ENCODE measurements at places on chromosomes 3 and 15. TPM values are rescaled to one million over a fixed set of nuclear protein-coding genes. Genes with fewer than 3 reads are reported as not detected.

Gene HRH1
- 19.0 TPM for total RNA-seq

Gene MAP1A
- 14.3 TPM for total RNA-seq

Gene MORF4L1
- 465 TPM for total RNA-seq

Gene FOXL2
- not detected for total RNA-seq

DNA sequence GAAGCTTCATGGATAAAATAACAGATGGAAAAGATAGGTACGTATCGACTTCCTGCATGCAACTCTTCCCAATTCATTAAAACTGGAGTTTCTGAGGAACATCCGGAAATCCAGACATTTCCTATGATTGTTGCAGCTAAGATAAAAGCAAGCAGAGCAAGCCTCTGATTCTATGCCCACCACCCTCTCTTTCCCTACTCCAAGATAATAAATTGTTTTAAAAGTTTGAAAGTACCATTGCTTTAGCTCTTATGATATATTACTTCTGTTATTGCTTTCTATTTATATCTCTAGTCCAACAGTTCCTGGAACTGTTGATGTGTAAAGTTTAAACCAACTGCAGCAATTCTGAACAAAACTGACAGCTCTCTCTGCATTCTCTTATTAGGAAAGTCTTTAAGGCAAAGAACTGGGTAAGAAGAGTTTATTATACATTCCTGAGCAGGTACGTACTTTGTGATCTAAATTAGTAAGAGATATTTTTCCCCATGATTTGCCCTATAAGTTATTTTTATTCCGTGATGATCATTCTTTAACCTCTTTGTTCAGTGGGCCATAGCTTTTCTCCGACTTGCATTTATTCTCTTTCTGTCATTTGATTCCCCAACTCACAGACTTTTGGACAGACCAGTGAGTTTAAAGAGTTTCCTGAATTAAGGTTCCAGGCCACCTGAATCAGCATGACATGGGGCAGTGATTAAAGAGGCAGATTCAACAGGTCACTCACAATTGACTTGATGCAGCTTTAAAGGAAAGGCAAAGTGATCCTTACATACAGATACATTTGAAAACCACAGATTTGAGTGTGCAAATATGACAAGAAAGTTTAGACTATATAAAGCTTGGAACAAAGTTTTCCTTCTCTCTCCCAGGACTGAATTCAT is 94.2 kb upstream of the THRB start:
- DNase-seq: no peak

DNA sequence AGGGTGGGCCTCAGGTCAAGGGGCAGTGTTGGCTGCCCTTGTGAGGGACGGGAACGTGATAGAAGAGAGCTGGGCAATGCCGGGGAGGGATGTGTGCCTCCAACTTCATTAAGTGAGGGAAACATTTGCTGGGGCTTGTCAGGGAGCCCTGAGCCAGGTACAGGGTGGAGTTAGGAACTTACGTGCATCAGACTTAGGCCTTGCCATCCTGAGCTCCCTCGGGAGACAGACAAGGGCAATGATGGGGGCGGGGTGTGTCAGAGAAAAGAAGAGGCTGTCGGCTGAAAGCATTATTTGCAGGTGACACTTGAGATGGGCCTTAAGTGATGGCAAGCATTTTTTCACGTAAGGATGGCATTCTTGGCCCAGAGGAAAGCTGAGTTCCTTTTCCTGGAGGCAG is 1.6 kb downstream of the FAM131A start:
- DNase-seq: no peak

DNA sequence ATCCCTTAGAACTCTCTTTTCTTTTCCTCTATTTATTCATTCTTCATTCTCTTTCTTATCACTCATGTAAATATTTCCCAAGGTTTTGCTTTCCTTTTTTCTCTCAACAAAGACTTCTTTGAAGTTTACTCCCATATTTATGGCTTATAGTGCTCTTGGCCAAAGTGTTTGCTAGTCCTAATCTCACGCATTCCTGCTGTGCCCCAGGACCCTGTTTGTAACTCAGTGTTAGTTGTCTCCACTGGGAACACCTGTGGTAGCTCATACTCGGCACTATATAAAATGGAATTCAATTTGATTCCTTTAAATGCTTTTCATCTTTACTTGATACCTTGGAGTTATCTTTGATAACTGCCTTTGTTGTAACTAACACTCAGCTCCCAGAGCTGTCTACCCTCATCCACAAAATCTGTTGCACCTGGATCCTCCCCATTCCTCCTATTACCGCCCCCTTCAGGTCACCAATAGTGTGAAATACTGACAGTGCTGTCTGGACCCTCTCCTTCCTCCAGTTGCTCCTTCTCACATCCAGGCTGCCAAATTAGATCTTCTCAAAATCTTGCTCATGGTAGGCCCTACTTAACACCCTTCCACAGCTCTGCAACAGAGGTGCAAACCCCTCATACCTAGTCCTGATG is 76.8 kb downstream of the TIGIT start:
- DNase-seq: no peak

- DNase-seq: no peak
Observed at GRCh38 chr3:156094391-156094790, 26.0 kb upstream of the KCNAB1 start.

DNA sequence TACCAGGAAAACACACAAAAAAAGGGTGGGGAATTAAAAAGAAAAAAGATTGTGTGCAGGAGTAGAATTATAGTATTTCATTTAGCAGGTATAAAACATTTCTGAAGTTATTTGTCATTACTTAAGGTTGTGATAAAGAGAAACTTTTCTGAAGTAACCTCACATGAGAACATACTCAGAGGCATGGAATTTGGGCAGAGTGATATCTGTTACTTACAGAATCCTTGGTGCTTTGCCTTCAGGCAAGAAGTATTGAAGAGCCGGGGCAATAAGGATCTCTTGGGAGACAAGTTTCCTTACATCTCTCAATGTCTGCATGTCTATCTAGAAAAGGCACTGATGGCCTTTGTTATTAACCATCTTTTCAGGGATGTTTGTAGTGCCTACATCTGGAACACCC is 179.7 kb upstream of the ROBO1 start:
- DNase-seq: no peak

- DNase-seq: no peak
Observed at GRCh38 chr15:75827691-75828090, 15.6 kb upstream of the UBE2Q2 start.

- DNase-seq: peak; percentile 10
Observed at GRCh38 chr3:136142592-136142991, 53.5 kb downstream of the MSL2 start.

GRCh38 chr3:42500909-42501308 is 1.5 kb upstream of the VIPR1 start:
- no peak for DNase-seq

- no peak for DNase-seq
Observed at GRCh38 chr3:196636369-196637349, 2.8 kb upstream of the NRROS start.

DNA sequence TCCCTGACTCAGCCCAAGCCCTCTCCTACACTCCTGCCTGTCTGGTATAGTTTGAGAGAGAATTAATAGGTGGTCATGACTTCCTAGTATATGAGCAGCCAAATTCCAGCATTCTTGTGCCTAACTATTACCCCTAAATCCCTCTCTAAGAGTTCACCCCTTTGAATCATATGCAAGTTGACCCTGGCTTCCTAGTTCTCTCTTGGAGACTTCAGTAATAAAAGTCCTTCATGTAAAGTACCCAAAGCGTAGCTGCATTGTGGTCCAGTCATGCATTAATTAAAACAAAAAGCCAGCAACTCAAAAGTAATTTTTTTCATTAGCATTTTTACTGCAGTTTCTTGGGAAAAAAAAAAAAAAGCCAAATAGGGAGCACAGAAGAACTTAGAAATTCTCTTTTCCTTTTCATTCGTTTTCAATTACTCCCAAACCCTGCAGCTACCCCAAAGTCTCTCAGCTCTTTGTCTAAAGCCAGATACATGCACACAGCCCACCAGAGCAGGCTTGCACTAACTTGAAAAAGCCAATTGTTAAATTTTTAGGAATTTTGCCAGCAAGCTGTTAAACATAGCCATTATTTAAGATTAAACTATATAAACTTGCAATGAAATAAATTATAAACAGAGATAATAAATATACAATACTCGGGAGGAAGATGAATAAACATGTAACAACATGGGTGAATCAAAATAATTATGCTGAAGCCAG is 50.1 kb upstream of the STT3B start:
- no peak for DNase-seq

- no peak for DNase-seq
Observed at GRCh38 chr15:55256281-55257011, 33.2 kb downstream of the RAB27A start.

DNA sequence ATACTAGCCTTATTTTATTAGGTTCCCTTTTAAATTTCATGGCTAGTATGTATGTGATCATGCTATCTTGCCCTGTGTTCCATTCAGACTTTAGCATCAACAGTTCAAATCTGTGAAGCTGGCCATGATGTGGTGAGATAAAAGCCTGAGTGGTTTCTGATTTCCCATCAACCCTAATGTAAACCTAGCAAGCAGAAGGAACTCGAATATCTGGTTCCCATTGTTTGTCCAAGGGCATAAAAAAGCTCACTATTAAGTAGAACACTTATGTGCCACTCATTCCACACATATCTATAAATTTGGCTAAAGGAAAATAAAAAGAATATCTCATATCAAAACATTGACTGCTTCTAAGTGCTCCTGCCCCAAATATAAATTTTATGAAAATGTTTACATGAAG is 311.7 kb downstream of the CADM2 start:
- DNase-seq: no peak
